ENCODE measurements at places on chromosomes 16 and 17. TPM values are rescaled to one million over a fixed set of nuclear protein-coding genes. Genes with fewer than 3 reads are reported as not detected.

TOM1L1 gene
- polyA plus RNA-seq, result 66.5 TPM

CCL5 gene
- 0.37 TPM for polyA plus RNA-seq

CCL8 gene
- polyA plus RNA-seq, result not detected

RASD1 gene
- 1.1 TPM for polyA plus RNA-seq

MYH13 gene
- polyA plus RNA-seq, result not detected

MEIOB gene
- not detected for polyA plus RNA-seq

MYH8 gene
- polyA plus RNA-seq, result not detected

TEX19 gene
- polyA plus RNA-seq, result not detected

LHX1 gene
- 1.5 TPM for polyA plus RNA-seq

All from keratinocyte (primary cell).